ENCODE measurements at places on chromosomes 12 and 14.

GRCh38 chr14:87888136-87888999, 104.6 kb downstream of the GALC start:
- DNase-seq: no peak

- no peak for DNase-seq
Measured at GRCh38 chr12:28878629-28879028, 270.4 kb upstream of the FAR2 start.

GRCh38 chr12:62604373-62604772, 137.7 kb downstream of the MON2 start:
- no peak for DNase-seq

GRCh38 chr12:70983692-70984091, 63.2 kb upstream of the PTPRR start:
- no peak for DNase-seq

- DNase-seq: no peak
Measured at GRCh38 chr12:25585021-25585523, 32.0 kb upstream of the LMNTD1 start.

GRCh38 chr14:44081146-44081545, 425.9 kb downstream of the FSCB start:
- no peak for DNase-seq

DNA sequence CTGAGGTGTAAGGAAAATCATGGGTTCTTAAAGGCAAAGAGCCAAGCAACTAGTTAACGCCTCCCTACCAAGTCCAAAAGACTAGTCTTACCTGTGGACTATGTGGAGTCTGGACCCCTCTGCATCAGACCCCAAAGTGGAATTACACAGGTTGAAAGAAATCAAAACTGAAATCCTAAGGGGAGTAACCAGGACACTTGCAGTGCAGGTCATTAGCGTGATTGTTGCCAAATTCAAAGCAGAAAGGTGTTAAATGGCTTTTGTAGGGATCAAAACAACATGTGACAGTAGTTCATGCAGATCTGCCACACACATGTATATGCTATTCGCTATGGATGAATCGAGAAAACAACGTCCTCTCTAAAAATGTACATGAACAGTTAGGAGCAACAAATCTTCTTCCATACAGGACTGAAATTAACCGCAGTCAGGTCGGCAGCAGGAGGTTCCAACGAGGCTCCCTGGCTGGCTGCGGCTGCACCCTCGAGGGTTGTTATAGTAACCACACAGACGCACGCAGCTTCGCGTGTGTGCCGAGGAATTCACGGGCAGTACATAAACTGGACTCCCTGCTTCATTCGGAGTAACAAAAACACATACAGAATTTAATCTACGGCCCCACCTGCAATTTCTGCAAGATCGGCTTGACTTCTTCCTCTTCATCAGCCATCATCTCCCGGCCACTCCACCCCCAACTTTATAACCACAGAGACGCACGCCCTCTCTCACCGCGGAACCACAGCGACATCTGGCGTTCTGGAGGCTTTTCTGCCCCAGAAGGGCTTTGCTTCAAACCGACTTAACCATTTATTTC, at the start of gene TTC5:
Gene TTC5 (minus strand): TSS at position 687 of the 814 bp plus-strand sequence. CDS start 14 bp downstream, at position 673.
- peak; percentile 83 for DNase-seq

DNA sequence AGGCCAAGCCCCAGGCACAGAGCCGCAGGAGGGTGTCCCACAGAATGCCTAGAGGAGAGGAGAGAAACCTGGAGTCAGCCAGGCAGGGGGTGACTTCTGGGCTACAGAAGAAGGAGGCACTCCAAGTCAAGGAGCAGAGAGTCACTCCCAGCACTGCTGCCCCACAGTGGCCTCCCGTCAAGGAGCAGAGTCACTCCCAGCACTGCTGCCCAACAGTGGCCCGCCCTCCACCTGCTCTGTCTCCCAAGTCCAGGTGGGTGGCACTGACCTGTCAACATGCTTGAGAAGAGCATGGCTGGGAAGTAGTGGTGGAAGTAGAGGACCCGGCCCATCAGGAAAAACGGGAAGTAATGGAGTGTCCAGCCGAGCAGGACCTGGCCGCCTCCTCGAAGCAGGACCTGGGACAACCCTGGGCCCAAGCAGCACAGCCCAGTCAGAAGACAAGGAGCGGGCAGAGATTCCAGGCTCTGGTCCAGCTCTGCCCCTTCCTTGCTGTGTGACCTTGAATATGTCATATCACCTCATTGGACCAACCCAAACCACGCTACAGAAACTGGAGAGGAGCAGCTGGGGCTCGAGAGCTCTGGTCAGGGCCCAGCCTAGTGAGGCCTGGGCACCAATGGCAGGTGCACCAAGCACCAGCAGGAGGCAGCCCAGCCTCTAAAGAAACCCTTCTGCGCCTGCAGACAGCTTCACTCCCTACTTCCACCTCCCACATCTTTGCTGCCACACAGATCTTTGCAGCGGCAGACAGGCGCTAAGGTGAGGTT, 7.6 kb upstream of the NGB start:
- no peak for DNase-seq

DNA sequence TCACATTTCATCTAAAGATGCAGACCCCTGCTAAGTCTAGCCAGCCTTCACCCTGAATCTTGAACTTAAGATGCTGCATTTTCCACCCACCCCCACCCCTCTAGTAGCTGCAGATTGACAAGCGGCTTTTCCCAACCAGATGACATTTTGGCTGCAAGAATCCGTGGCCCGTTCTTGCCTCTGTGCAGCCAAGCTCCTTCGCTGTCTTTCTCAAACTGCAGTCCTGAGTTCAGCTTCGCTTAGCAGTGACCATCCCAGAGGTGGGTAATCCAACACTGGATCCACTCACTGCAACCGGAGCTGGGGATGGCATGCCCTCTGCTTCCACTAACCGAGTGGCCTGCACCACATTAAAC, 765 bp upstream of the NFYB start:
- no peak for DNase-seq

GRCh38 chr12:16568873-16569272, 37.1 kb downstream of the LMO3 start:
- DNase-seq: no peak

DNA sequence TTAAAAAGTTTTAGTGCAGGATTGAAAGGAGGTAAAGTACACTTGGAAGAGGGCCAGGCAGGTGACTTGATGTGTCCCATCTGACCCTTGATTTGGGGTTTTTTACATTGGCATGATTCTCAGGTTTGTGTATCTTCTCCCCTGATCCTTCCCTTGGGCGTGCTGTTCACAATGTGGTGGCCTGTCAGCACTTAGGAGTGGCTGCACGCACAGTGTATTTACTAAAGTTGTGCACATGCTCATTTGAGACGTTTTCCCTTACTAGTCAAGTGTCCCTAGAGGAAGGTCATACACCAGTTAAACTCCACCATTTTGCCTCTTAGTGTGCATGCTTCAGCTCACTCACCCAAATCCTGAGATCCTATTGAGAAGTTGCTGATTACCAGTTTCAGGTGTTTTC, 145.7 kb upstream of the PLEKHA5 start:
- DNase-seq: no peak

DNA sequence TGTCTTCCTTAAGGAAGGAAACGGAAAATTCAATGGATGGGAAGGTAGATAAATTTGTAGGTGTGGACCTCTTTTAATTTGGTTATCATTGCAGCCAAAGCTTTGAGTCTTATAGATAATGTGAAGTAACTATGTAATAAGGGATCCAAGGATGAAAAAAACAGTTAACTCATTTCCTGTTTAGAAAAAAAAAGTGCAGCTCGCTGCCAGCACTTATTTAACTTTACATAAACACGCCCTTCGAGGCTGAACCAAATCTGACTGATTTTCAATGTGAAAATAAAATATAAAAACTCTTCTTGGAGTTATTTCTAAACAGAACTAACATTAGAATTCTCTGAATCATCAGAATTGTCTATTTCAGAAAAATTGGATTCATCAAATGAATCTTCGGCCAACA, 7.0 kb downstream of the NUBPL start:
- DNase-seq: no peak

DNA sequence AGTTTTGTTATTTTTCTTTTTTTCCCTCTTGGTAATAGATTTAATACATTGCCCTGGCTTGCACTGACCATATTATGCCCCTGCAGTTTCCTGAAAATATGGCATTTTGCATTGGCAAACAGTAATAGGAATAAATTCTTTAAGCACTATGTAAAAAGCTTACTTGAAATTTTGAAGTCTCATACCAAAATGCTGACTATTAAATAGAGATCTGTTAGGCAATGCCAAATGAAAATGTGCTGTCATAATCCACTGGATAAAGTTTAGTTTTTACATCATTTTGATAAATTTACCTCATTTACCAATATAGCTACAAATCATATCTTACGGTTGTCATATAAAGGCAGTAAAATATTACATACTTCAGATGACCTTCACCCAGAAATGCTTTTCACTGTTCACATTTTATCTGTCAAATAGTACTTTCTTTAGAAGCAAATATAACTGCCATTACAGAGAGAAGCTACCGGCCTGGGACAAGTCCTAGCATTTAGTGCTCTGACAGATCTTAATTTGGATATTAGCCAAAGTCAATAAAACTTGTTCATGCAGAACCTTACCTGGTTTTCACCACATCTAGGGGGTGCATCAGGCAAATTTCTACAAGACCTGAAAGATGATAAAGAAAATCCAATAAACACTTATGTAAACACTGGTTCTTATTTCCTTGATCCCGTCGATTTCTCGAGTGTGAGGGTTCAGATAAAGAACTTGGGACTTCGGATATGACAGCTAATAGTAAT, 212.9 kb downstream of the PAX9 start:
- no peak for DNase-seq

- DNase-seq: peak; percentile 56
Measured at GRCh38 chr14:64720131-64720576, 15.9 kb downstream of the PLEKHG3 start.

GRCh38 chr12:128449146-128449894, 182.3 kb downstream of the TMEM132C start:
- no peak for DNase-seq

DNA sequence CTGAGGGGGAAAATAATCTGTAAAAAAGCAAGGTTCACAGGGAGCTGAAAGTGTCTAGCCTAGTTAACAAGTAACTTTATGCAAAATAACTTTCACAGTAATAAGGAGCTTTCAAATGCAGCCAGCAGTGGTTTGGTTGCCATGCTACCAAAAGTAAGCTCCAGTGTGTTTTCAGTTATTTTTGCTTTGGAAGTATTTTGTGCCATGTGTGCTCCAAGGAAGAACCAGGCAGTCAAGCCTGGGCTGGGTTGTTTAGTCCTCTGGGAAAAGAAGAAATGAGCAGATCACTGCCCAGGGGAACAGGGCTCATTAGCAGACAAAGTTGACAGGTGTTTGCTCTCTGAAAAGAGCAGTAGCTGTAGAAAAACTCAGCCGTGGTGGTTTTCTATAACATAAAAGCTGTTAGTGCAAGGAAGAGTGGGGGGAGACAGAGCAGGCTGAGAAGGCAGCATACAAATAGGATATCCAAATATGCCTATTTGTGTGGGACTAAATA, 92.8 kb upstream of the TMTC2 start:
- no peak for DNase-seq

- DNase-seq: no peak
Measured at GRCh38 chr12:93126069-93126474, 197.0 kb upstream of the EEA1 start.

- DNase-seq: no peak
Measured at GRCh38 chr12:102963796-102964195, 6.3 kb downstream of the ASCL1 start.

- peak; percentile 52 for DNase-seq
Measured at GRCh38 chr12:121038861-121039668, at the start of gene OASL. Gene OASL, minus strand, starts transcription at chr12:121039246. Its CDS starts 275 bp downstream, at chr12:121038971.

DNA sequence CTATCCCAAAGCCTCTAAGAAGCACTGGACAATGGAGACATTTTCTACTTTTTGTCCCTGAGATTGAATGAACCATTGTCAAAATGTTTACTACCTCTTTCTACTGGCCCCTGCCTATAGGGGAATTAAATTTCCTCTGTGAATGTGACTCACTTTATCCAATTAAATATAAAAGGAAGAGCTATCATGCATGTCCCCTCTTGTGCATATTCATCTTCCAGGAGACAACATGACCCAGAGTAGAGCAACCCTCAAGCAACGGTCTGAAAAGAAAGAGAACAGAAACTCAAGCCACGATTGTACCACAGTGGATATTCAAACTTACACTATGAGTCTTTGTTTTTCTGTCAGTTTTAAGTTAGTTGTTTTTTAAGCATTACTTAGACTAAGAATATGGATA, 938.4 kb upstream of the ATXN7L3B start:
- DNase-seq: no peak

- no peak for DNase-seq
Measured at GRCh38 chr12:121001060-121001459, 15.2 kb downstream of the C12orf43 start.

- no peak for DNase-seq
Measured at GRCh38 chr14:72305561-72305960, 373.3 kb downstream of the RGS6 start.

DNA sequence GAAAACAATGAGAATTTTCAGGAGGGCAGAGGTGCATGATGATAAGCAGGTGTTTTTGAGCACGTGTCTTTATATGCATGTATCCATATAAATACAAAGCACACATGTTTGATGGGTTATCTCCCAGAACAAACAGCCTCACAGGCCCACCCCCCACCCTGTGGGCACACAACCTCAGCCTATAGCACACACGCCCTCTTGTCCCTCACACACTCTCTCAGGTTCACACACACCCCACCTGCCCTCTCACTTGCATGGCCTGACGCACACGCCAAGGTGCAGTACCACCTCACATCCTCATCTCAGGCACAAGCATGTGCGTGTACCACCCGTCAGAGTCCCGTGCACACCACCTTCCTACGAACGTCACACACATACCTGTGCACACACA, 8.6 kb upstream of the KRT8 start:
- DNase-seq: no peak

DNA sequence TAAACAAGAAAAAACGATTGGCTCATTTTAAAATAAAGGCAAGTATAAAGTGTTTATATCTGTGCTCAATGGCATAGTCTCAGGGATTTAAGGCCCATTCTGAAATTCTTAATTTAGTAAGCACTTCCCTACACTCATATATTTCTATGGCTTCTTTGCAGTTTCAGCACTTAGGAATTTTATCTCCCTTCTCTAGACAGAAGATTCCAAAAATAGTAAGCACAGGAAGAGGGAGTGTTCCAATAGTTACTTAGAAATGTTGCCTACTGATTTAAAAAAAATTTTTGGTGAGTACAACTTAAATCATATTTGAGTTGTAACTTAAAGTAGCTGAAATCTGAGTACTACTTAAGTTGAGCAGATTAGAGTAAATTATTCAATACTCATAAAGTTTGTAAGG, 19.8 kb downstream of the INSM2 start:
- peak; percentile 13 for DNase-seq

DNA sequence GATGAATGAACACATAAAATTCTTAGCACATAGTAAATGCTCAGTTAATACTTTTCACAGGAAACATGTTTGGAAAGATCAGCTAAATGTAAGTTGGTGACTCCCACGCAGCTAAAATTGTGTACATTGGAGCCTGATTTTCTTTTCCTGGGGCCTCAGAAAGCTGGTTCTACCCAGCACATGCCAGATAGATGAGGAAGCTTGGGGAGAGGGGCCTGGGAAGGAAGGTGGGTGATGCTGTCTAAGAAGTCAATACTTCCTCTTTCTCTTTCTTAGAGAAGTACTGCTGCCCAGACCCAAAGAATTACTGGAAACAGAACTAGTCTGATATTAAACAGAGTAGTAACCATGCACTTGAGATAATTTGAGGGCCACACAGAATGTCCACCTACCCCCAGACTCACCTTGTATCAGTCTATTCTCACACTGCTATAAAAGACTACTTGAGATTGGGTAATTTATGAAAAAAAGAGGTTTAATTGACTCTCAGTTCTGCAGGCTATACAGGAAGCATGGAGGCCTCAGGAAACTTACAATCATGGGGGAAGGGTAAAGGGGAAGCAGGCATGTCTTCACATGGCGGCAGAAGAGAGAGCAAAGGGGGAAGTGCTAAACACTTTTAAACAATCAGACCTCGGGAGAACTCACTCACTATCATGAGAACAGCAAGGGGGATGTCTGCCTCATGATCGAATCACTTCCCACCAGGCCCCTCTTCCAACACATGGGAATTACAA, 123.3 kb upstream of the MED13L start:
- DNase-seq: no peak

Measured in SW 1271 (cell line).